ENCODE measurements at places on chromosomes 16 and 17. TPM values are rescaled to one million over a fixed set of nuclear protein-coding genes. Genes with fewer than 3 reads are reported as not detected.

GRCh38 chr16:85638695-85639409 lies 25.7 kb downstream of the GSE1 start:
- no peak for DNase-seq

GRCh38 chr16:89637379-89637778 lies 20.1 kb downstream of the CHMP1A start:
- DNase-seq = no peak

- DNase-seq = no peak
Measured at GRCh38 chr17:80254396-80255251, 6.0 kb upstream of the RNF213 start.

- DNase-seq = no peak
Measured at GRCh38 chr17:38512473-38513058, 84.3 kb downstream of the ARHGAP23 start.

- no peak for DNase-seq
Measured at GRCh38 chr17:42651392-42651791, 7.7 kb upstream of the TUBG2 start.

- DNase-seq = peak; percentile 85
Measured at GRCh38 chr16:578870-579405, 9.2 kb downstream of the PIGQ start.

GRCh38 chr17:2023692-2024571 lies 1.2 kb downstream of the RTN4RL1 start:
- no peak for DNase-seq

DNA sequence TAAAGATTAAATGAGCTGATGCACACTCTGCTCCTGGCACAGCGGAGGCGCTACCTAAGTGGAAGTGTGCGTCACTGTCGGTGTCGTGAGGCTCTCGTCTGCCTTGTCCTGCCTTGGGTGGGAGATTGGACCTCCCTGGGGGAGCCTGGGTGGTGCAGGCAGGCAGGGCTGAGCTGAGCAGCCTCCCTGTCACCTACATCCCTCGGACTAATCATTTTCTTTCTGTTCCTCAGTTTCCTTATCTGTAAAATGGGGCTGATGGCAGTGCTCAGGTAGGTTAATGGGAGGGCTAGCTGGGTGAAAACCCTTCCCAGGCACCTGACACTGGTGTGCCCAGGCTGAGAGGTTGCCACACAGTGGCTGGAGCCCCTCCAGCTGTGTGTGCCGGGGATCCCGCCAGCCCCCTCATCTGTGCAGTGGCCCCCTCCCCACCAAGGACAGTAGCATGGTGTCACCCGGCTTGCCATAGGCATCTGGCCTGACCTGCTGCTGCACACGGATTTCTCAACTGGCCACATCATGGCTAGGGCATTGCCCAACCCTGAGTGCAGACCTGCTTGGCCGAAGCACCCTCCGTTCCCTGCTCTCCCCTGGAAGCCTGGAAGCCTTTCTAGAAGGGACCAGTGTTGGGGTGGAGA lies 4.3 kb downstream of the ADCY7 start:
- DNase-seq = peak; percentile 42

DNA sequence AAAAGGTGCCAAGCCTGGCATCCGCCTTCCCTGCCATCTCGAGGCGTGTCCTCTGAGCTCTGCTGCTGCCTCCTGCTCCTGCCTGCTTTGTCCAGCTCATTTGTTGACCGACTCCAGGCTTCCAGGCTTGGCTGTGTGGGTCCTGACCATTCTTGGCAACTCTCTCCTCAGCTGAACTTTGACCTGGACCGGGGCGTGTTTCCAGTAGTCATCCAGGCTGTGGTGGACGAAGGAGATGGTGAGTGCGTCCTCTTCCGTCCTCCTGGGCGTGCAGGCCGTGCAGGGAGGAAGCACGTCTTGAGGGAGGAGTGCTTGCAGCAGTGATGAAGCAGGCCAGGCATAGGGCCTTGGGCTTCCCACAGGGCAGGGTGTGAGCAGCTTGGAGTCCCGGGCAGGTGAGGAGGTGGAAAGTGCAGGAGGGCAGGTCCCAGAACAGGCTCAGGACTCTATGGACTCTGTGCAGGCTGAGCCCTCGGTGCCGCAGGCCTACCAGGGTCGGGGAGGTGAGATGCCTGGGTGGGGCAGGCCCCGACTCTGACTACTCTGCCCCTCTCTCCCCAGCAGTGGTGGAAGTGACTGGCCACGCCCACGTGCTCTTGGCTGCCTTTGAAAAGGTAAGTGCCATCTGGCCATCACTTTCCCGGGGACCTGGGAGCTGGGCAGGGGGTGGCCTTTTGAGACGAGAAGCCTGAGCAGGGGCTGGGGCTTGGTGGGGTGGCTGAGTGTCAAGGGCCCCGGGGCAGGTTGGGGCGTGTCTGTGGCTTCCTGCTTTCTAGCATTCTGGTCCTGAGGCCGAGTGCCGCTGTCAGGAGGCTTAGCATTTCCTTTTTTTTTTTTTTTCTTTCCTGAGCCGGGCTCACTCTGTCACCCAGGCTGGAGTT lies 28.6 kb upstream of the NUDT16L1 start:
- DNase-seq = peak; percentile 62

WNT9B gene
- total RNA-seq = 0.84 TPM

DNA sequence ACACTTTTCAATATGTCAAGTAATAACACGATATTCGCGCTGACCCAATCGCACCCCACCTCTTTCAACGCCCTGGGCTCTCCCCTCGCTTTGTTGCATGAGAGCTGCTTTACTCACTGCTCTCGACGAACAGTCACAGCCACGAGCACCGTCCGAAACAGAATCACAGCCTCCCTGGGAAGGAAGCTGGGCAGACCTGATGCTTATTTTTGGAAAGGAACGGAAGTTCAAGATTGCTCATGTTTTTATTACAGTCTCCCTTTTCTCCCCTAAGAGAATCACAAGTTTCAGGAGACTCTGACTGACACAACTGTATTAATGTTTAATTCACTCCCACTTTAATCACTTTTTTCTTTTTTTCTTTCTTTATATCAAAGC lies 67.8 kb downstream of the ANKRD11 start:
- peak; percentile 83 for DNase-seq

DNA sequence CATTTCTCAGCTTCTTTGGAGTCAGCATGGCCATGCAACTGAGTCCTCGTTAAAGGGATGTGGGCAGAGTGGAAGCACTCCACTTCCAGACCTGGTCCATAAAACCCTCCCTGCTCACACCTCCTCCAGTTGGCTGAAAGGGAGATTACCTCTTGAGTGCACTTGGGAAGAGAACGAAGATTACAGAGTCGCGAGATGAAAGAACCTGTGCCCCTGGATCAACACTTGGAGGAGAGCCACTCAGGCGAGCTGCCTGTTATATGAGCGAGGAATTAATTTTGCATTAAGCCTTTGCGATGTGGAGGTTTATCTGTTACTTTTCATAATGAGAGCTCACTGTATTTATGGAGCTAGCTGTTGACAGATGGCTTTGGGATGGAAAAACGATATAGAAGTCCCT lies 147.9 kb downstream of the MAF start:
- DNase-seq = no peak

- no peak for DNase-seq
Measured at GRCh38 chr17:60156746-60157145, 7.0 kb downstream of the CA4 start.

DNA sequence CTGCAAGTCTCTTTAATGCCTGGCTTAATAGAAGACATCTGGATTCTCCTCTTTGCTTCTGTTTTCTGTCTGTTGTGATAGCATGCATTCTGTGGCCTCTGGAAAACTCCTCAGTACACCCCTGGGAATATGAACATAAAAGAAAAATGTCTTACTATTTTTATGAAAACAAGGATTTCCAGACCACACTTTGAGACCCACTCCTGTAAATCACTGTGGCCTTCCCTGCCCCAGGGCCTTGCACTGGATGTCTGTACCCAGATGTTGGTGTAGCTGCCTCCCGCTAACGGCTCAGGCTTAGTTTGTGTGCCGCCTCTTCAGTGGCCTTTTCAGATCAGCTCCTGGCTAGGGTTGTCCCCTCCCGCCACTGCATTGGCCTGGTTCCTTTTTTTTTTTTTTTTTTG lies 126.6 kb downstream of the SOCS1 start:
- DNase-seq = no peak

APOBR gene
- total RNA-seq = 2.5 TPM

DHX58 gene
- 24.5 TPM for total RNA-seq

DNA sequence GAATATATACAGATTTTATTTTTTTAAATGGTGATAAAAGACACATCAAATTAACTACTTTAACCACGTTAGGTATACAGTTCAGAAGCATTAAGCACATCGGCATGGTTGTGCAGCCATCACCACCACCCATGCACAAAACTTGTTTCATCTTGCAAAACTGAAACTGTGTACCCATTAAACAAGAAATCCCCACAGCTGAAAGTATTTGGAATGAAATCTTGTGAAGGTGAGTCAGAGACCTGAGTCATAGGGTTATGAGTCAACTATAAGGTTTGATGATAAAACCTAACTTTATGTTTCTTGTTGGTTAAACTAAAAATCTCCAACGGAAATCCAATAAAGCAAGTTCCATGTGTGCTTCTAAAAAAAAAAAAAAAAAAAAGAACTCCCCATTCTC lies 561.6 kb upstream of the PSMD7 start:
- DNase-seq = no peak

KCNJ12 gene
- 2.9 TPM for total RNA-seq

LIG3 gene
- total RNA-seq = 26.7 TPM

CARD14 gene
- total RNA-seq = 0.33 TPM

GRCh38 chr16:56520251-56520577 lies 390 bp upstream of the BBS2 start:
- DNase-seq = no peak

GRCh38 chr17:47099451-47099986 lies 89.6 kb downstream of the CDC27 start:
- no peak for DNase-seq

DNA sequence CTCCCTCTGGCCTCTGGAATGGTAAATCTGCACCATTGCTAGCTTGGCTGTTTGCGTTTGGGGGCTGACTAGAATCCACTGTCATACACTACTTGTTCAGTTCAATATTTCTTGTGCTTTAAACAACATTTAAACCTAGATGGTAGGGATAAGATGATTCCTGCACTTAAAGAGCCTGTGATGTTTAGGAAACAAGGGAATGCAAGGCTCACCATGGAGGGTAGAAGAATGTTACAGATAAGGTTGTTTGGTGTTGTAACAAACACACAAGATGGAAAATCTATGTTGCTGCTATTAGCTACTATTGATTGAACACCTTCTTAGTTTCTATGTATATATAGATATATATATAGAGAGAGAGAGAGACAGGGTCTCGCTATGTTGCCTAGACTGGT lies 31.4 kb downstream of the YPEL2 start:
- no peak for DNase-seq
